GM20000 (cell line): ENCODE measurements at places on chromosomes 7 and 10.

DNA sequence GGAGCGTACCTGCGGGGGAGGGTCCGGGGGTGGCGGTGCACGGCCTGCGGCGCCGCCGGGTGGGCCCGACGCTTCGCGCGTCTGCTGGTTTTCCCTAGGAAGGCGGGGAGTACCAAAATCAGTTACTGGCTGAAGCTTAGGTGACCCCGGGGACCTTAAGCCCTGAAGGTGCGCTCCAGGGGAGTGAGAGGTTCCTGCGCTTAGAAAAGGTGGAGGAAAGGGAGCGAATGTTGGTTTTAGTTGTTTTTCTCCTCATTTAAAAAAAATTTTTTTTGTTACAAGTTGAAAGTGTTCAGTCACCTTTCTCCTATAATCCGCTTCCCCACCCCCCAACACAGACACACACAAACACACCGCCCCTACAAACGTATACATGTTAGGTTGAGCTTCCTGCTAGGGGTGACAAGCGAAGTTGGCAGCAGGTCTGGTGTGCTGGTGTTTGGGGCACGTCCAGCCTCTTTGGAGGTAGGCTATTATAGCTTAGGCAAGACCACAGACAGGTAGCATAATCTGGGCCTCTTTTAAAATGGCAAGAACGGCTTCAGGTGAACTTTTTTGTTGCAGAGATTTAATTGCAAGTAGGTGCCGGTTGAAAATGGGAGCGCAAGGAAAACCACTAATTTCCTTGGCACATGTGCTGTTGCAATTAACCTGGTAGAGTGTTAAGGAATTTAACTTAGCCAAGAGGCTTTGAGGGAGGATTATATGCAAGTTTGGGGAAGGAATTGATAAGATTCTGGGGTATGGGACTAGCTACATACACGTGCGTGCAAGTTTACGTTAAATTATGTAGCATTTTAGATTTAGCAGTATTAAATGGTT is 945 bp downstream of the ADD3 start:
- peak; percentile 35 for DNase-seq

GRCh38 chr7:121105262-121105661 is 116.8 kb downstream of the CPED1 start:
- no peak for DNase-seq

DNA sequence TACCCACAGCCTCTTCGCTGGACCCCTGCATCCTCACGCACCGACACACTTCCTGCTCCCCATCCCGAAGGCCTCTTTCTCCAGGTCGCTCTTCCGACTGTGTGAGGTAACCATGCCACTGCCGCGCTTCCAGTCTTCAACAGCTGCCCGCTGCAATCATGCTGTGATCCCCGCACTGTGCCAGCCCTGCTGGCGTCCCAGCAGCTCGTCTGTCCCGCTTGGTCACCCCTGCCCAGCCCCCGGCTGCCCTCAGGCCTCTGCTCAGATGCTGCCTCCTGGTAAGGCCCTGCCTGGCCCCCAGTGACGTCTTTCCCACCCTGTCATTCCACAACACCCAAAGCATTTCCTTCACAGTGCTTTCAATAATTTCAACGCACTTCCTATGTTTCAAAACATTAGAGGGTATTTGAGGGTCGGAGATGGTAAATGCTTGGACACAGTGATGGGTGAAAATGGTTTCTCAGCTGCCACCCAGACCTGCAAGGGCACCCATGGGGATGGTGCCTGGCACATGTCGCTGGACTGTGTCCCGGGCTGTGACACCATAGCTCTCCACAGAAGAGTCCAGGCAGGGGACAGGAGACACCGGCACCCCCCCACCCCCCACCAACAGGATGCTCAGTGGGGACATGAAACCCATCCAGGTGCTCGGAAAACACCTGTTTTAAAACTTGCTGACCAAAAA is 125.2 kb downstream of the MAD1L1 start:
- DNase-seq, result no peak

DNA sequence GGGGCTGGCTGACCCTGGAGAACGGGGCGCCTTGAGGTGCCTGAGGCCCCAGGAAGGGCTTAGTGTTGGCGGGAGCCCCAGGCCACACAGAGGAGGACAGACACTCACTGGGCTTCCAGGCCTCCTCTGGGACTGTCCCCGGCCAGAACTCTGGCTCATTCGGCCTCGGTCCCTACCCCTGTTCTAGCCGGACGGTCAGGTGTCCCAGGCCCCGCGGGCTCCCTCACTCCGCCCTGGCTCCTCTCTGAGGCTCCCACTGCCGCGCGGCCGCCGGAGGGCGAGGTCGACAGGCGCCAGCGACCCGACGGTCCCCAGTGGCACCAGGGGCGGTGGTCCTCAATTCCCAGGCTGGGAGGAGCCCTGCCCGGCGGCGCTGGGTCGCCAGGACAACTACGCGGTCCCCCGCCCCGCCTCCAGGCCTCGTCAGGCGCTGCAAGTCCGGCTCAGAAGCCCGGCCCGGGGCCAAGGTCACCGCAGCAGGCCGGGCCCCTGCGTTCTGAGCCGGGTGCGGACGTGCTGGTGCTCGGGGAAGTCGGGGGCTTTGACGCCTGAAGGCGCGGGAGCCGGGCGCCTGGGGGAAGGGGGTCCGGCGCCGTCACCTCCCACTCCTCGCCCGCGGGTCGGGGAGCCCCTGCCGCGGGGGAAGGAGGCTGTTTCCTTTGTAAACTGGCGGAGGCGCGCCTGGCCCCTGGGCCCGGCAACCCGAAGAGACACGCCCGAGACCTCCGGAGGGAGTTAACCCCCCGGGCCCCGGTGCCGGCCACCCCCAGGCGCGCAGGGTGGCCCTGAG is 1.1 kb upstream of the PWWP2B start:
- DNase-seq, result no peak

- DNase-seq, result no peak
Measured at GRCh38 chr10:77176232-77176631, 461.4 kb downstream of the KCNMA1 start.

GRCh38 chr7:46490406-46490805 is 569.3 kb upstream of the IGFBP3 start:
- no peak for DNase-seq

DNA sequence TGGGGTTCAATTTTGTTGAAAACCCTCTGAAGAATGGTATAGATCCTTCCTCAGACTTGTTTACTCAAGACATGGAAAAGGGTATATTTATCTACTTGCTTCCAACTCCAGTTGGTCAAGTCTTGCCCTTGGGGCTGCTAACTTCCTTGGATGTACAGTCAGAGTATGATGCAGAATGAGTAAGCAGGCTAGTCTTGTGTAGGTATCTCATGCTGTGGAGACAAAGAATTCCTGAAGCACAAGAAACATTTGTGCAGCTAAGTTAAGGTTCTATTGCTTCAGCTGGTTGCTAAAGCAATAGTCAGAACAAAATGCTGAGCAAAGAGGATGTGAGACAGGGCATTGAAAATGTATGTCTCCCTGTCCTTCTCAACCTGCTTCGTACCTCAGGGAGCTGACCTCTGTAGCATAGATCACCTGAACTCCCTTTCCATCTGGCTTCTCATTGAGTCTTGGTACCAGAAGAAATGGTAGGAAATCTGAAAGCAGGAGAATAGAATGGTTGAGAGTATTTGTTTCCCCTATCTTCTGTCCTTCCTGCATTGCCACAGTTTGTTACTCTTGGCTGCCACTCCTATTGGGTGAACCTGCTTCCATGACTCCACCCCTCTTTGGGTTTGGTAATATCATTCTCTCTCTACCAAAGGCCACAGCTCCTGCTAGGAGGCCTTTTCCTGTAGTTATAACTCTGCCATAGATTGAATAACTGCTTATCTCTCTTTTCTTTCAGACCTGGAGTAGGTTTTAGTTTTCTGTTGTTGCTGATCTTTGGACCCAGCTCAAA is 346.0 kb downstream of the PHF14 start:
- DNase-seq, result no peak

DNA sequence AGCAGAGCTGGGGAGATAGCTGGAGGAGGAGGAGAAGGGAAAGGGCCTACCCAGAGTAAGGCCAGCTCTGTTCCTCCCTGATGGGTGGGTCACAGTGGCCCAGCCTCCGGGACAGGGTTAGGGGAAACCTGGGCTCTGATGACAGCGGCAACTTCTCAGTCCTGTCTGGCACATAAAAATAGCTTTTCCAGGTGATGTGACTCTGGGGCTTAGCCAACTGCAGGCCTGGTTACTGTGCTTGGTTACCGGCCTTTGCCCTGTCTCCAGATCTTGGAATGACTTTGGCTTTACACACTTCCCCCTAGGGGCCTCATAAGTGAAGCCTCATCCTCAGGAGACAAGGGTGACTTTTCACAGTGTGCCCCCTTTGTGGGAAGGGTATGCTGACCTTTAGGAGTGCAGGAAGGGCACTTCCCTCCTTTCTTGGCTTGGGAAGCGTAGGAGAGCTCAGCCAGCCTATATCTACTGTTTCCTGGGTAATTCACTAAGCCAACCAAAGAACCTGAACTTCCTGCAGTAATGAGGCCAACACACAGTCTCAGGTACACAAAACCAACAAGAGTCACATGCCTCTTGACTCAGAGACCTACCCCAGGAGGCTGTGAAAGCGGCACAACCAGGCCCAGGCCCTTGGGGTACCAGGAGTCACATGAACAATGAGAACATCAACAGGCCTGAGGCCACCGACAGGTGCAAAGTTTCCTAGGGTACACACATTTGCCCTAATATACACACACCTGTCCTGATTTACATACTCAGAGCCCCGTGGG is 11.7 kb upstream of the HILPDA start:
- DNase-seq, result no peak

DNA sequence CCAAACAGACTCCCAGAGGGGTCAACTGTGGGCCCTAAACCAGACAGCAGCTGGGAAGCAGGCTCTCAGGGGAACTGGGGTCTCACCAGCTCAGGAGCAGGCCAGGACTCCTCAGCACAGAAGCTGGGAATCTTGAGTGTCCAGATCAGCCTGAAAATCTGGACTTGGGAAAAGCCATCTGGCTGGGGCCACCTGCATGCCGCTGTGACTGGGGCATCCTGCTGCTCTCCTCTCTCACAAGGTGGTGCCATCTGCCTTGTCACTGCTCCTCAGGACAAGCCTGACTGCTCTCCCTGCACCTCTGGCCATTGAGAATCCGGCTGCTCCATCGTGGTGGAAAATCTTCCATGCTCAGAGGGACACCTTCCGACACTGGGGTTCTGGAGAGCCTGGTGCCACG is 141.4 kb downstream of the PLPP4 start:
- no peak for DNase-seq

DNA sequence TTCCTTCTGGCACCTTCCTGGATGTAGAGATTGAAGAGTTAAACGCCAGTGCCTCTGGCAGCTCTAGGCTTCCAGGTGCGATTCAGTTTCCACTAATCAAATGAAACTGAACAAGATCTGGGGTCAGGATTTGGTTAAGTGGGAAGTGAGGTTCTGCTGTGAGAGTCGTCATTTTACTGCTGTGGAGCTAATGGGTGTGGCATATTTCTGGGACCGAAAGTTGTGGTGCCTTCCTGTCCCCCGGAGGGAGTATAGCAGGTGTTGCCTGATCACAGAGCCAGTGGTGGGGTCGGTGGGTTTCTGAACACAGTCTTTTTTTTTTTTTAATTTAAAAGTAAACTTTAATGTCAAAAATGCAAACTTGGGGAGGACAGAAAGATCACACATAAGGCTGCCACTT is 37.0 kb upstream of the JAKMIP3 start:
- DNase-seq, result no peak

- no peak for DNase-seq
Measured at GRCh38 chr7:152338561-152338960, 97.2 kb downstream of the KMT2C start.

- DNase-seq, result no peak
Measured at GRCh38 chr7:83032195-83032594, 130.5 kb downstream of the PCLO start.

DNA sequence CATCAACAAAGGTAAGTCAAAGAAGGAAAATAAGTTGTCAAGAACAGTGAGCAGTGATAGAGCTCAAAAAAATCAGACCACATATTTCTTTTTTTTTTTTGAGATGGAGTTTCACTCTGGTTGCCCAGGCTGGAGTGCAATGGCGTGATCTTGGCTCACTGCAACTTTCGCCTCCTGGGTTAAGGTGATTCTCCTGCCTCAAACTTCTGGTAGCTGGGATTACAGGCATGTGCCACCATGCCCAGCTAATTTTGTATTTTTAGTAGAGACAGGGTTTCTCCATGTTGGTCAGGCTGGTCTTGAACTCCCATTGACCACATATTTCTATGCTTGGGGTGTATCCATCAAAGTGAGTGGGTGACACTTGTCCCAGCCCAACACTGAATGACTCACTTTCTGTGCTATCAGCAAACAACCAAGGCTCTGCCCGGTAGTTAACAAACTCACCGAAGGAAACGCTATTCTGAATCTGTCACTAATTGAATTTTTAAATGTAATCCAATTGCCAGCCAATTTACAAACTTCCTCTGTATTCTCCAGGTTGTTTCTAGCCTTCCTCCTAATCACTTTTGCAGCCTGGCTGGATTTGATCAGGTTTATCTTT is 19.6 kb upstream of the SMNDC1 start:
- no peak for DNase-seq
